ENCODE measurements at places on chromosomes 12 and 14. TPM values are rescaled to one million over a fixed set of nuclear protein-coding genes. Genes with fewer than 3 reads are reported as not detected.

INF2 gene
- 104 TPM for total RNA-seq

CLEC2B gene
- total RNA-seq = not detected

GLIPR1L1 gene
- 1.3 TPM for total RNA-seq

C12orf57 gene
- total RNA-seq = 257 TPM

PLEKHD1 gene
- 0.11 TPM for total RNA-seq

ENO2 gene
- total RNA-seq = 139 TPM

KRT5 gene
- not detected for total RNA-seq

IQSEC3 gene
- total RNA-seq = 2.3 TPM

ALG10B gene
- total RNA-seq = 9.4 TPM

BCL2L14 gene
- total RNA-seq = 5.4 TPM

ARG2 gene
- total RNA-seq = 19.4 TPM

FAM186B gene
- 0.26 TPM for total RNA-seq

AVPR1A gene
- total RNA-seq = not detected

C2CD5 gene
- 59.2 TPM for total RNA-seq

ATP6V1D gene
- total RNA-seq = 86.6 TPM

CNTN1 gene
- 8.4 TPM for total RNA-seq

SLC25A21 gene
- total RNA-seq = 1.9 TPM

SLC17A8 gene
- total RNA-seq = 0.40 TPM

KRT75 gene
- not detected for total RNA-seq

EMC9 gene
- 34.0 TPM for total RNA-seq

SERPINA10 gene
- not detected for total RNA-seq

BICDL1 gene
- total RNA-seq = 22.3 TPM

WNT5B gene
- 5.7 TPM for total RNA-seq

SERPINA9 gene
- total RNA-seq = not detected

MYH7 gene
- not detected for total RNA-seq

ST8SIA1 gene
- total RNA-seq = 9.7 TPM

TAS2R31 gene
- total RNA-seq = 2.9 TPM

BHLHE41 gene
- 3.5 TPM for total RNA-seq

SYNDIG1L gene
- 1.2 TPM for total RNA-seq

KSR2 gene
- 0.90 TPM for total RNA-seq

ACOT6 gene
- 0.27 TPM for total RNA-seq

TCL1B gene
- 0.42 TPM for total RNA-seq

ZNF410 gene
- 40.1 TPM for total RNA-seq

OAS3 gene
- 0.75 TPM for total RNA-seq

DAD1 gene
- total RNA-seq = 213 TPM
